ENCODE measurements at places on chromosomes 11 and 22. TPM values are rescaled to one million over a fixed set of nuclear protein-coding genes. Genes with fewer than 3 reads are reported as not detected.

GRCh38 chr11:125499563-125499962 is 3.5 kb upstream of the FEZ1 start:
- H3K36me3 ChIP-seq = no peaks in the 10 kb centered on the region
- no peaks in the 10 kb centered on the region for H3K27me3 ChIP-seq
- H3K4me1 ChIP-seq = peaks cover 11% of the 10 kb centered on the region
- no peak for DNase-seq

- no peak overlapping the region for H3K4me3 ChIP-seq
- H3K4me1 ChIP-seq = peaks cover 50% of the 10 kb centered on the region
- DNase-seq = no peak
- no peaks in the 10 kb centered on the region for H3K27me3 ChIP-seq
Observed at GRCh38 chr11:116930586-116930985, 93.2 kb upstream of the APOA1 start.

GRCh38 chr22:46416520-46416871 is 81.0 kb downstream of the TRMU start:
- peaks cover 22% of the 10 kb centered on the region for H3K4me1 ChIP-seq
- peak overlapping the region; percentile 74 for H3K27ac ChIP-seq
- no peaks in the 10 kb centered on the region for H3K36me3 ChIP-seq
- peak; percentile 87 for DNase-seq
- H3K27me3 ChIP-seq = no peaks in the 10 kb centered on the region
- H3K4me3 ChIP-seq = no peak overlapping the region

The FAM83F gene
- total RNA-seq = 21.5 TPM

DNA sequence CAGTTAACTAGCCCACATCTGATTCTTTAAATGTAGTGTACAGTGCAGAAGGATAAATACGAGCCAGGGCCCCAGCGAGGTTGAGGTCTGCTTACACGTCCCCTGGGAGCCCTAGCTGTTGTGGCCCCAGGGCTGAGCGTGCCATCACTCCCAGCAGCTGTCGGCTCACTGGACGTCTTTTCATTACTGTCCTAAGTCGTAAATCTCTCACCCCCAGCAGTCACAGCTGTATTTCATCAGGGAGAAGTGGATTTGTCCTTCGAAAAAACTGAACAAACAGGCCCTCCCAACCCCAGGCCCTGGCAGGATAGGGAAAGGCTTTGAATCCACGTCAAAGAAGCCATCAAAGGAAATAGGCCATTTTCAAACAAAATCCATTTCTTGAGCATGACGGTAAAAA is 110.4 kb upstream of the CSNK2A3 start:
- H3K4me3 ChIP-seq = no peak overlapping the region
- no peaks in the 10 kb centered on the region for H3K36me3 ChIP-seq
- H3K27ac ChIP-seq = no peak overlapping the region

DNA sequence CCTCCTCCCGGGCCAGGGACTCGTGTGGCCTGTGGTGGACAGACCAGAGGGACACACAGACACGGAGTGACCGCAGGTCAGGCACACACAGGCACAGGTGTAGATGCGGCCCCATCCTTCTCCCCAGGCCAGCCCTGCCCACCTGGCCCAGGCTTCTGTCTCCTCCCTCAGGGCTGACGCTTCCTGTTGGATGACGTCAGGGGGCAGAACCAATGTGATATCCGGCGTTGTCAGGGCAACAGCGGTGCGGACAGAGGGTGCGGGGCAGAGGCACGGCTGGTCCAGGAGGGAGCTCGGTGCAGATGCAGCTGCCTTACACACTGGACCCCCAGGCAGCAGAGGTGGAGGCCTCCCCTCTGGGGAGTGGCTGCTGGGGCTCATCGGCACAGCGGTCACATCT is 2.9 kb upstream of the TUBGCP6 start:
- no peak overlapping the region for H3K4me3 ChIP-seq
- peaks cover 39% of the 10 kb centered on the region for H3K4me1 ChIP-seq
- no peaks in the 10 kb centered on the region for H3K36me3 ChIP-seq
- no peak for DNase-seq
- no peak overlapping the region for H3K27ac ChIP-seq

- no peaks in the 10 kb centered on the region for H3K4me1 ChIP-seq
- no peaks in the 10 kb centered on the region for H3K27me3 ChIP-seq
- H3K27ac ChIP-seq = no peak overlapping the region
- no peaks in the 10 kb centered on the region for H3K36me3 ChIP-seq
Observed at GRCh38 chr11:44905131-44905866, 45.4 kb downstream of the TP53I11 start.

DNA sequence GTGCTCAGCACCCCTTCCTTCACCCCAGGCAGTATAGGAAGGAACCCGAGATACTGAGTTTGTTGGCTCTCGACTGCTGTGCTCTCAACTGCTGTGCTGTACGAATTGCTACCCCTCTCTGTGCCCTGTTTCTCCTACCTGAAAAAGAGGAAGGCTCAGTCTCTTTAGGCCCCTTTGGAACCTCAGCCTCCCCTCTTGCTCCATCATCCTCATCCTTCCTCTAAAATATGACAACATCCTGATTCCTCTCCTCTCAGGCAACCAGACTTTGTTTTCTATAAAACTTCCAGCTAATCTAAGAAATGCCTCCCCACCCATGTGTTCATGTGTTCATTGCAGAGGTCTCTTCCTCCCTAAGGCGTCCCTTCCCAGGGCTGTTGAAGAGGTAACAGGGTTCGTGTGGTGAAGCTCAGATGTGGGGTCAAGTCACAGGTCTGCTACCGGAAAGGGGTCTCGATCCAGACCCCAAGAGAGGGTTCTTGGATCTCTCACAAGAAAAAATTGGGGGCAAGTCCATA is 35.5 kb upstream of the CD82 start:
- no peak for DNase-seq
- no peaks in the 10 kb centered on the region for H3K27me3 ChIP-seq
- no peak overlapping the region for H3K4me3 ChIP-seq
- no peaks in the 10 kb centered on the region for H3K36me3 ChIP-seq

DNA sequence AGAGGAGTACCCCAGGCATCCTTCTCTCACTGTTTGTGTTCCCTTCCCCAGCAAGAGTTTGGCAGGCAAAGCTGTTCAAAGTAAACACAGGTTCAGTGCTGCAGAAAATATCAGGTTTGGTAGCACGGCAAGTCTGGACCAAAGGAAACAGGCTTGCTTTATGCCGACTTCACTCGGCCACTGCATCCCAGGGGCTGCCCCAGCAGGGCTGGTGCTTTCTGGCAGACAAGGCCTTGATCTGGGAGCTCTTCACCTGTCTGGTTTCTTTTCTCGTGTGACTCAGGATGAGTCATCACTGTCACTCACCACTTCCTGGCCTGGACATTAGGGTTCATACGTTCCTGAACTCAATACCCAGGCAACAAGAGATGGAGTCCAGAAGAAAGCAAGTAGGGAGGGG is 52.6 kb upstream of the NAV2 start:
- H3K4me3 ChIP-seq = no peak overlapping the region
- no peaks in the 10 kb centered on the region for H3K27me3 ChIP-seq
- peak; percentile 78 for DNase-seq

GRCh38 chr22:27601195-27601594 is 200.4 kb downstream of the MN1 start:
- no peak overlapping the region for H3K27ac ChIP-seq
- no peak overlapping the region for H3K4me3 ChIP-seq
- no peaks in the 10 kb centered on the region for H3K27me3 ChIP-seq
- H3K36me3 ChIP-seq = no peaks in the 10 kb centered on the region

GRCh38 chr11:3380706-3381545 is 2.0 kb upstream of the ZNF195 start:
- H3K4me3 ChIP-seq = no peak overlapping the region
- no peaks in the 10 kb centered on the region for H3K27me3 ChIP-seq
- no peak overlapping the region for H3K27ac ChIP-seq
- no peaks in the 10 kb centered on the region for H3K36me3 ChIP-seq
- peaks cover 11% of the 10 kb centered on the region for H3K4me1 ChIP-seq
- DNase-seq = no peak

The MTFP1 gene
- 16.4 TPM for total RNA-seq

The MYOD1 gene
- total RNA-seq = not detected

DNA sequence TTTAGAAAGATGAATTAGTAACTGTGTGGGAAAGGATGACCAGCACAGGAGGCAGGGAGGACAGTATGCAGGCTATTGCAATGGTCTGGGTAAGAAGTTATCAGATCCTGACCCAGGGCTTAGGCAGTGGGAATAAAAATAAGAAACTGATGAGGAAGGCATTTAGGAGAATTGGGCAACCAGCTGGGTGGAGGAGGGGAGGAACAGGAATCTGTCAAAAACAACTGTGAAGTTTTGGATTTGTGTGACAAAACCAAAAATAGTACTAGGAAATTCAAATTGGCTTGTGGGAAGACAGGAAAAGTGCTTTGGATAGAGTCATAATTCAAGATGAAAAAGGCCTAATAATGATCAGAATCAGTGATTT is 27.9 kb downstream of the MMP13 start:
- no peaks in the 10 kb centered on the region for H3K36me3 ChIP-seq
- DNase-seq = no peak
- no peak overlapping the region for H3K4me3 ChIP-seq
- H3K4me1 ChIP-seq = no peaks in the 10 kb centered on the region
- H3K27me3 ChIP-seq = no peaks in the 10 kb centered on the region

DNA sequence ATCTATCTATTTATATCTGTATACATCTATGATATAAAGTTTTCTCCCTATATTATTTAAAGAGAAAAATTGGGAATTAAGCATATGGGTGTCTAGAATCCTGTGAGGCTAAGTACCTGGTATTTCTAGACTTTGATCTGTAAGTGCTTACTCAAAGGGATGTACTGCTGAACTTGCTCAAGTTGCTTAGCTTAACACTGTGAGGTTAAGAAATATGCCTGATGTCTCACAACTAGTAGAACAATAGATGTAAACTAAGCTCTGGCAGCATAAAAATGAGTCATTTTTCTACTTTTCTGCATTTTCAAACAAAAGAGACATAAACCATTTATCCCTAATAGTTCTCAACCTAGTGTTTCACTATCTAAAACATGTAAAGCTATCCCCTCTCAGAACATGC is 744.4 kb upstream of the ANO3 start:
- no peaks in the 10 kb centered on the region for H3K36me3 ChIP-seq
- no peaks in the 10 kb centered on the region for H3K27me3 ChIP-seq
- H3K4me3 ChIP-seq = no peak overlapping the region
- no peak overlapping the region for H3K27ac ChIP-seq

DNA sequence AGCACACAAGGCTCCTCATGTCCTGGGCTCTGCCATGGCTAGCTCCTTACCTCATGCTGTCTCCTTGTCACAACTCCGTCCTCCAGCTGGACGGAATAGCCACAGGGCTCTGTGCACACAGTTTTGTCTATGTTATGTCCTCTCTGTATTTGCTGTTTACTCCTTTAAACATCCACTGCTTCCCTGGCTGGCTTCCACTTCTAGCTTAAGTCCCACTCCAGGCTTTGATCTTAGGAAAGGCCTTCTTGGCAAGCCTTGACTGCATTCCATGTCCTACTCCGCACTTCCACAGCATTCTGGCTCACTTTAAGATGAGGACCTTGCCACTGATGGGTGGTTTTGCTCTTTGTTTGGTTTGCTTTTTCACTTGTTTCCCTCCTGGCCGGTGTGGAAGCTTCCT is 22.9 kb upstream of the ROBO3 start:
- H3K27me3 ChIP-seq = peaks cover 10% of the 10 kb centered on the region
- no peak overlapping the region for H3K4me3 ChIP-seq
- peaks cover 12% of the 10 kb centered on the region for H3K4me1 ChIP-seq
- DNase-seq = peak; percentile 49
- H3K27ac ChIP-seq = no peak overlapping the region

The UBQLNL gene
- 2.0 TPM for total RNA-seq

DNA sequence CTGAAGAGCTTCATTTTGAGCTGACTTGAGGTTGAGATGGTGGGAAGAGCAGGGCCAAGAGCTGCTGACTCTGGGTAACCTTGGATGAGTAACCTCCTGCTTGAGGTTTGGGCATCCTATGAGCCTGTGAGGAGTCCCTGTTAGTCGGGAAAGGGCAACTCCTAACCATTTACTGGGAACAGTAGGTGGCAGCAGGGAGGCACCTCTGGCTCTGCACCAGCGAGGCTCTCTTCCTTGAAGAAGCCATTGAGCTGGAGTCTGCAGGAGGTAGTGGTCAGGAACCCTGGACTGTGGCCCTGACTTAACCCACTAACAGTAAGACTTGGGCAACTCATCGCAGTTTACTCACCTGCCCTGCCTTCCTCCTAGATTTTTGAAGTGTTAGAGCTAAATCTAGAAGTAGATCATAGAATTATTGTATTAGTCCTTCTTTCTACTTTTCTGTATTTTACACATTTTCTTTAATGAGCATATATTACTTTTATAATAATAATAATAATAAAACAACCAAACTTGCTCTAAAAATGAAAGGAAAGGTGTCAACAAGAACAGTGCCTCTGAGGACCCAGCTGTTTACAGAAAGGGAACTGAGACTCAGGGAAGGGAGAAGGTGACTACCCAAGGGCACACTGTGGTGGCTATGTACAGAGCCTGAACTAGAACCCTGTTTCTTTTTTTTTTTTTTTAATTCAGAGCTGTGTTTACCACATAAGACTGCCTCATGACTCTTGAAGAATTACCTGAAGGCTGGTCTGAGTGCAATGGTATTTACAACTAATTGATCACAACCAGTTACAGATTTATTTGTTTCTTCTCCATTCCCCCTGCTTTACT is 47.5 kb downstream of the MEI1 start:
- no peak overlapping the region for H3K27ac ChIP-seq
- no peaks in the 10 kb centered on the region for H3K27me3 ChIP-seq
- DNase-seq = peak; percentile 79
- H3K4me1 ChIP-seq = no peaks in the 10 kb centered on the region

The C11orf52 gene
- total RNA-seq = 24.5 TPM

The DEUP1 gene
- not detected for total RNA-seq

DNA sequence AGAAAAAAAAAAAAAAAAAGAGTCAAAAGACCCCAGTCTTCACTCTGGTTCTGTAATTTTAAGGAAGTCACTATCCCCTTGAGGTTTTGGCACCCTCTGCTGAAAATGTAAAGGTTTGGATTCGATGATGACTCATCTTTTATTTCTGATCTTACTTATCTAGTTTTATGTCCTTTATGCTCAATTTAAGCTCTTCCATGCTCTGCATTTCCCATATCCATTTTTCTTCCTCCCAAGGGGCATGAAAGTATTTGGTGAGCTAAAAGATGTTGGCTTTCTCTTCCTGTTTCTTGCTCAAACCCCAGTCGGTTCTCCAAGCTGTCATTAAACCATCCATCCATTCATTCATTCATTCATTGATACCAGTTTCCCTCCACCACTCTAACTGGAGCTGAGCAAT is 61.0 kb upstream of the CDON start:
- no peak for DNase-seq
- H3K27ac ChIP-seq = no peak overlapping the region

The CRYAB gene
- total RNA-seq = 174 TPM

GRCh38 chr11:47186700-47187695 is 764 bp upstream of the PACSIN3 start:
- H3K27me3 ChIP-seq = no peaks in the 10 kb centered on the region
- H3K36me3 ChIP-seq = no peaks in the 10 kb centered on the region
- H3K4me1 ChIP-seq = peaks cover 38% of the 10 kb centered on the region
- H3K4me3 ChIP-seq = no peak overlapping the region
- H3K27ac ChIP-seq = peak overlapping the region; percentile 96
